NCI-H1417 (cell line): ENCODE measurements at places on chromosomes 1 and 21.

- DNase-seq = no peak
Measured at GRCh38 chr1:218377143-218377660, 32.1 kb downstream of the TGFB2 start.

- DNase-seq = no peak
Measured at GRCh38 chr21:34336245-34336644, 27.6 kb upstream of the KCNE2 start.

- no peak for DNase-seq
Measured at GRCh38 chr21:24714646-24715200, 892.6 kb downstream of the MRPL39 start.

DNA sequence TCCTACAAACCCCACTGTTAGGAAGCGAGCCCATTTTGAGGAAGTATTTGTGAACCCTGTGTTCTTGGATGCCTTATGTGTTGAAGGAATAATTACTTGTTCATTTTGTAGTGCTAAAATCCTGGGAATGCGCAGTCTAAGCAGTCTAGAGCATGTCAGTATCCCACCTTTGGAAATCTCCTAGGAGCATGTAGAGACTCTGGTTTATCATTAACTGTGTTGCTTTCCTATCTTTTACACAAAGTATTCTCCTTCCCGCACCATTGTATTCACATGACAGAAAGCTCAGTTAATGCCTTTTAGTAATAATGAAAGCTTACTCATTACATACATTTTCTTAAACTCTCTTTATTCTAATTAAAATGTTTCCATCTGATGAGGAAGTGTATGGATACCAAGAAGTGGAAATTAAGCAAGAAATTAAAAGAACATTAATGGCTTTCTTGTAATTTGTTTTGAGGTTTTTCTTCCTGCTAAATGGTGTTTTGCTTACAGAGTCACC is 99.4 kb downstream of the CAMTA1 start:
- DNase-seq = no peak

DNA sequence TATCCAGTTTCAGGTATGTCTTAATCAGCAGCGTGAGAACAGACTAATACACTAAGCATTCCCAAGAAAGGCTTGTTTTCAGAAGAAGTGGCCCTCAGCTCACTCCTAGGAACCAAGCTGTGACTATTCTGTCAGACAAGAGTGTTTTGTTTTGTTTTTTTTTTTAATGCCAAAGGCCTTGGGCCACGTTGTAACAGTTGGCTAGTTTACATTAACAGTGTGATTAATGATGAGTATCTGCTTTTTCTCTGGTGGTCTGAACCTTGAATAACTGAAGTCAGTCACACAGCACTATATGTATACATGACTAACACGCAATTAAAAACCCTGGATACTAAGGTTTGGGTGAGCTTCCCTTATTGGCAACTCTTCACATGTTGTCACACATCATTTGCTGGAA is 21.9 kb downstream of the DPYD start:
- no peak for DNase-seq

DNA sequence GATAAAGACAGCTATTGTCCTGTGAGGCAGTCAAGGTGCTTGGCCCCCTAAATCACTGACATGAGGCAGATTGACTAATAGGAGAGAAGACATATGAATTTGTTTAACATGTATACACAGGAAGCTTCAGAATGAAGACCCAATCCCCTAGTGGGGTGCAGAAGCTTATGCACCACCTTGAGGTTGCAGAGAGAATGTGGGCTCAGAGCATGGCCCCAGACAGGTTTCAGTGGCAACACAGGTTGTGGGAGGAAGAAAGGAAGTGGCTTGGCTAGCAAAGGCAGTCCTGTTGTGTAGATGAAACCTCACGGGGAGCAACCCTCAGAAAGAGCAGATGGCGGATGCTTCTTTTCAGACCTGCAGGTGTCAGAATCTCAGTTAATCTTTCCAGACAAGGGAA is 37.0 kb upstream of the PARP1 start:
- no peak for DNase-seq

GRCh38 chr1:91555821-91556531 is 55.3 kb downstream of the CDC7 start:
- DNase-seq = no peak

DNA sequence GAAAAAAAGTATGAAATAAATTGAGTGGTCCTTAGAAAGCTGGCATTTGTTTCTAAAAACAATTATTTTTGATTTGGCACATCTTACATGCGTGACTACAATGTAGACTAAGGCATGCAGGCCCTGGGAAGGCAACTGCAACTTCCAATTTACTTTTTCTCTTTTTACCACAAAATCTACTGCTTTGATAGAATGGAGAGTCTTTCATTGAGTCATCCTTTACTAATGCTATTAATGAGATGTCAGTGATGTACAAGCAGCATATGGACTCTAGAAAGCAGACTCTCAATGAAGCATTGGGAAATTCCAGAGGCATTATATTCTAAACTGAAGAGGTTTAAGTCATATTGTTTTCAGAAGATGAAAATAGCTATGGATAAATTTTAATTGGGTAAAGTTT is 29.6 kb upstream of the PRRX1 start:
- DNase-seq = no peak
